Thoracic aorta (tissue), 2 donors: ENCODE measurements at places on chromosomes 5 and 9. TPM values are rescaled to one million over a fixed set of nuclear protein-coding genes. Genes with fewer than 3 reads are reported as not detected.

Gene OR1L6
- not detected for total RNA-seq

- DNase-seq = no peak
These were observed 851 bp upstream of the ZDHHC12 start for GRCh38 chr9:128724744-128725211.

GRCh38 chr9:33380390-33381094, 21.8 kb downstream of the AQP7 start:
- DNase-seq = no peak

DNA sequence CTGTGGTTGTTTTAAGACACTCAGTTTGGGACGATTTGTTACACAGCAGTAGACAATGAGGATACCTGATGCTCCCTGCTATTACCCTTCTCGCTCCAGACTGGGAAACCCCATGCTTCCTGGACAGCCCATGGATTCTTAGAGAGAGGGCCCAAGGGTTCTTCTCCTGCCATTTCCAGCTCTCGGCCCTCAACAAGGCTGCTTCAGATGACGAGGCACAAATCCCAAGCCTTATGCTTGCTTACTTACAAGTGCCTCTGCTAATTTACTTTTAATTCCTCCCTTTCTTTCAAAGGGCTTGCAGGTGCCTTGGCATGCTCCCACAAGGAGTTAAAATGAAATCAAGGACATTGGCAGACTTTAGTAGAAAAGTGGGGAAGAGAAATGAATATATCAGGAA, 79.4 kb downstream of the GADD45G start:
- DNase-seq = no peak
